ENCODE measurements at places on chromosomes 7 and 10.
A peak's percentile ranks its signal among the peaks of the same experiment; 100 is the strongest.

GRCh38 chr10:131928248-131929095, 27.7 kb downstream of the PPP2R2D start:
- DNase-seq, result peak; percentile 56

DNA sequence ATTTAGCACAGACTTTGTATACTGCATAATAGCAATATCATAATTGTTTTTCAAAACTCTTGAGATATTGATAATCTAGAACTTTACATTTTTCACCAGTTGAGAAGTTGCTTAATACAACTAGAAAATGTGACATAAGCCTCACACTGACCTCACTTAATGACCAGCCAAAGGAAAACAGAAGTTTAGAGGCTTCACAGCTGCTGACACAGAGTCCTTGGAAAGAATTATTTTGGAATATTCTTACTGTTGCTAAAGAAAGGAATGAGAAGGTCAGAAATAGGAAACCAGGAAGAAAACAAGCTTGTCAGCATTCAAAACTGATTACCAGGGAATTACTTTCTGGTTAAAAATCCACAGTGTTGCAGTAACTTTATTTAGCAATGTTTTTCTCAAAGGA, 35.5 kb upstream of the WASL start:
- DNase-seq, result no peak

- DNase-seq, result no peak
These were observed 336.8 kb upstream of the IGFBP3 start for GRCh38 chr7:46257761-46258448.

DNA sequence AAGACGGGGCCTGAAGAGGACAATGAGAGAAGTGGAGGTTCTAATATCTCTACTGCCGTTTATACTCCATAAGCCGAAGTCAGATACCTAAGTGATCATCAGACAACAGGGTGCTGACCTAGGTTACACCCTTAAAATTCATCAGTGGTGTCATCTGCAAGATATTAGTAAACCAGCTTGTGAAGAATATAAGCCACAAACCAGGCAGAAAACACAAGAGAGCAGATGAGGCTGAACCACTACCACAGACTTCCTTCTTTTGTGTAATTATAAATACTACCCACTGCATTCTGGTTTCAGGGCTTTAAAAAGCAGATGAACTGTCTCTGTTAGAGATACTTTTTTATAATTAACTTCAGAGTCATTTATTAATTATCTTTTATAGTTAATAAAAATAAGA, 69.0 kb upstream of the LRRC17 start:
- no peak for DNase-seq

- no peak for DNase-seq
These were observed 86.6 kb upstream of the MACROH2A2 start for GRCh38 chr10:69965919-69966662.

DNA sequence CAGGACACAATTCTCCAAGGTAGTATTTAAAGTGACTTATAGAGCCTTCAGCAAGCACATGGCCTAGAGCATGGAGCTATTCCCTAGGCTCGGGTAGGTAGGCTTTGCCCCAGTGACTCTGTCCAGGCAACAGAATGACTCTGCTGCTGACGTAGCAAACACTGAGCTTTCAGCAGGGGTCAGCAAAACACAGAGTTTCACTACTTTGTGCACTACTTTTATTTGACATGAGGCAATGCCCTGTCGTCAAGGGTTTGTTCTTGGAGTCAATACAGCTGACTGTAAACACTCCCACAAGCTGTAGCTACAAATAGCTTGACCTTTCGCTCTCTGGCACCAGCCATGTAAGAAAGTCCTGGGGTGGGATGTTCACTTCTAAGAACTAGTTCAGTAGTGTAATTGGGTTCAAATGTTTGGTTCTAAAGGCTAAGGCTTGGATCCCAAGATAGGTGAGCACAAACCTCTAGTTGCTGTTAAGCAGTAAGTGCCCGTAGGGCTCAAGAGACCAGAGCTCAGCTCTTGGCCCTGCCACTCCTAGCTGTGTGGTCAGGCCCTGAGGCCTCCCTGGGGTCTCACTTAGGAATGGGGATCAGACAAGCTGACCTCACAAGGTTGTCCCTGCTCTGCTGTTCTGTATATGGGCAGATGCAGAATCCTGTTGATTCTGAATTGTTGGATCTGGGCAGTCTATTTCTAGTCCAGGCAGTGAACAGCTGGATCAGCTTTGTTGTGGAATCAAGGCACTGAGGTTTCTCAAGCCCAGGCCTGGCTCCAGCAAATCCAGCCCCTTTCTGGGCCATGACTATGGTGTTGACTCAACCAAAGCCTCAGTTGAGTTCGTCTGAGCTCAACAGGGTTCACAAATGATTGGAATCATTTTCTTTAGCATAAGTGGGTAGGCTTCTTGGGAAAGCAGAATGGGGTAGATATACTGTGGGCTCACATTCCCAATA, 10.7 kb downstream of the NODAL start:
- DNase-seq, result no peak

- DNase-seq, result no peak
These were observed 37.3 kb downstream of the SND1 start for GRCh38 chr7:127689194-127689772.

- DNase-seq, result no peak
These were observed 770.8 kb downstream of the ANKRD7 start for GRCh38 chr7:118995350-118995749.

GRCh38 chr10:80158598-80159127, 26.1 kb downstream of the PLAC9 start:
- DNase-seq, result no peak

GRCh38 chr10:78802431-78802830, 266.3 kb upstream of the ZMIZ1 start:
- no peak for DNase-seq

DNA sequence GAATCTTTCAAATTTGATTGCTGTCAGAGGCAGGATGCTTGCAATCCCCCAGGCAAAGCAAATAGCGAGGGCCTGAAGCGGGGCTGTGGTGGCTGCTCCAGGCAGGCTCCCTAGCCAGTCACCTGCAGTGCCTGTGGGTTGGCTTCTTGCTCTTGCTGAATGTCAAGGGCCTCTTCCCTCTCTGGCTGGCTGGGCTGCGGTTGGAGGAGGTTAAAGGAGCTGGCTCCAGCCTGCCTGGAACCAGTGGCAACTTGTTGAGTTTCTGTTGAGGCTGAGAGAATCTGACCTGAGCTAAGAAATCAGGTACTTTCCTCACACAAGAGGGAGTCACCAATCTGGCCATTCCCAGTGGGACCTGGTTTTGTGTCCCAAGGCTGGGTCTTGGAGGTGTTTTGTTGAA, 134.7 kb downstream of the TMEM178B start:
- no peak for DNase-seq

DNA sequence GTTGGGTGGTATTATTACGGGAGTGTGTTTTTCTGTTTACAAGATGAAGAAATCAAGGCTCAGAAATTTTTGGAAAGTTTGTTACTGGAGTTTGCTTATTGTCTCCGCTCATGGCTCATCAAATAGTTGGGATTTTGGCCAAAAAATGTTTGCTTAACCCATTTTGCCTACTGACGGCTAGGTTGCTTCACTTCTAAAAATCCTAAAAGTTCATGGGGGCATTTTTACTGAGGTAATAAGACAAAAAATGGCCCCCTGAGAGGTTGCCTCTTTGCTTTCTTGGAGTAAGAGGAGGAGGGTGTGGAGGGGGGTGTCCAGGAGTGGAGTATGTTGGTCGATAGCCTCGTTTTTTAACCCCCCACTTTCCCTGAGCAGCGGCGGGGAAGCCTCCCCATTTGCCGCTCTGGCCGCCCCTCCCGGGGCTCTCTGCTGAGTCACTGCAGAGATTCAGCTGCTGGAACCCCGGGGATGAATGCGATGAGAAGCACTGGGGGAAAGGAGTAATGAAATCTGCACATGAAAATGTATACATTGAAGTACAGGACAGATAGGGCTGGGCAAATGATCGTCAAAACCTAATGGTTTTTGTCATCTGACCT, 1.5 kb downstream of the MEST start:
- DNase-seq, result no peak

DNA sequence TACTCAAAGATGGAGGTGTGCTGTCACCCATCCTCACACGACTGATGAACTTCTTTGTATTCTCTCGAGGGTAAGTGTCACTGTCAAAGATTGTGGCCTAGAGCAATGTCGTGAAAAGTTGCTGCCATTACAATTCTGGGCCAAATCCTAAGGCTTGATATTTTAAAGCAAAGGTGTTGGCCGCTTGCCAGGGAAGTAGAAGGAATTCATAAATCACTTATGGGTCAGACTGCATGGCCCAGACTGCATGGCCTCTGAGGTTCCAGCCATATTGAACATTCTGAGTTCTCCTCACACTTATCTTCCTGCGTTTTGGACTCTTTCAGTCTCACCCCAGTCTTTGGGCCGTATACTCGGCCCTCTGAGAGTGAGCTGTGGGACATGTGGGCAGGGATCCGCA, 8.6 kb downstream of the MEST start:
- DNase-seq, result no peak

GRCh38 chr10:110444004-110444337, 53.7 kb upstream of the DUSP5 start:
- no peak for DNase-seq

DNA sequence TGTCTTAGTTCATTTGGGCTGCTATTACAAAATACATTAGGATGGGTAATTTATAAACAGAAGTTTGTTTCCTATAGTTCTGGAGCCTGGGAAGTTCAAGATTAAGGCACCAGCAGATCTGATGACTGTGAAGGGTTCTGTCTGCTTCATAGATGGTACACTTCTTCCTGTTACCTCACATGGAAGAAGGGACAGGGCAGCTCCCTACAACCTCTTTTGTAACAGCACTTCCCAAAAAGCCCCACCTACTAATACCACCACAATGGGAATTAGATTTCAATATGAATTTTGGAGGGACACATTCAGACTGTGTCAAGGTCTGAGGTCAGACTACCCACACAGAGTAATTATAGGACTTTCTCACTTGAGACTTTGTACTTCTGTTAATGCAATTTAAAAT, 260.3 kb downstream of the ARHGAP12 start:
- no peak for DNase-seq

DNA sequence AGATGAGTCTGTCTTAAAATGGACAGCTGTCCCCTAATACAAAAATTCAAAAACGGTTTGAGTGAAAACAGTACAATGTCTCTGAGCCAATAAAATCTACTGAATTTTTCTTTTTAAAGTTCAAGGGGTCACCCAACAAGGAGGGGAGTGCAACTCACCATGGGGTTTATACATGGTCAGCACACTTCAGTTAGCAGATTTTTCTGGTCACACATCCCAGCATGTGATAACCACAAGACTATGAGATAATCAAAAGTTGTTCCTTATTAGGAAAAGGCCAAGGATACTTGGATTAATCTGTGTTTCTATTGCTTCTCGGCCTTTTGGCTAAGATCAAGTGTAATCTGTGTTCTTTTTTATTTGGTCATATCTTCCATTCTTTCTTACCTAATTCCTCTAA, 31.6 kb downstream of the ABCB5 start:
- DNase-seq, result no peak

DNA sequence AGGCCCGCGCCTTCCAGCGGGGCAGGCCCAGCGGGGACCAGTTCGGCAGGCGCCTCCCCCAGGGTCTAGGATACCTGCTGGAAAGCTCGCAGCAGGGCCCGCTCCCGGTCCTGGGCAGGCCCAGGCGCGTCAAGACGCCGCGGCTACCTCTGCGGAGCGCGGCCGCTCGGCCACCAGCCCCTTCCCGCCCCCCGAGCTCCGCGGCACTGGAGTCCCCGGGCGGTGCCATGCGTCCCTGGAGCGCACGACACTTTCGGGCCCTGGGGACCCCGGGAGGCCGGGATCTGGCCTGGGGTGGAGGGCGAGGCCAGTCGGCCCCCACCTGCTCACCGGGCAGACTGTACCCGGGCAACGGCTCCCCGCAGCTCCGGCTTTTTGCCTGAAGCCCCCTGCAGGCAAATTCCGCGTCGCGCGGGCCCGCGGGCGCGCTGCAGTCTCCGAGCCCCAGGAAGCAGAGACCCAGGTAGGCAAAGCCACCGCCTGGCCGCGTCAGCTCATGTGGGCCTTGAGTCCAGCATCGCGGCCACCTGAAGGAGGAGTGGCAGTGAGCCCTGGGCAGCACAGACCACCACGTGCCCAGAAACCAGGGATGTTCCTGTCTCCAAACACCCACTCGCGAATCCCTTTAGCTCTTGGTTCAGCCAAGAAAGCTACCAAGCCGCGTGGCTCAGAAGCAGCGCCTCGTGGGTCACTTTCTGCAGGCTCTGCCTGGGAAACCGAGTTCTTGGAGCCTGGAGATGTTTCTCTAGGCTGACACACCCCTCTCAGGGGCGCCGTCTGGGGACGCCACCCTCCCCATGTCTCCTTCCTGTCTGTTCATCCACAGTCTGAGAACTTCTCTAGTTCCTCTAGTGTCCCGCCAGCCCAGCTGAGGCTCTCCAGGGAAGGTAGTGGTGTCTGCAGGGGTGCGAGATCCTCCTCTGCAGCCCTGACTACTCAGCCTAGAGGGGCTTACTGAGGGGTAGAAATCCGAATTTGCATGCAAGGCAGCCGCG, 46.1 kb upstream of the APBB1IP start:
- DNase-seq, result no peak

DNA sequence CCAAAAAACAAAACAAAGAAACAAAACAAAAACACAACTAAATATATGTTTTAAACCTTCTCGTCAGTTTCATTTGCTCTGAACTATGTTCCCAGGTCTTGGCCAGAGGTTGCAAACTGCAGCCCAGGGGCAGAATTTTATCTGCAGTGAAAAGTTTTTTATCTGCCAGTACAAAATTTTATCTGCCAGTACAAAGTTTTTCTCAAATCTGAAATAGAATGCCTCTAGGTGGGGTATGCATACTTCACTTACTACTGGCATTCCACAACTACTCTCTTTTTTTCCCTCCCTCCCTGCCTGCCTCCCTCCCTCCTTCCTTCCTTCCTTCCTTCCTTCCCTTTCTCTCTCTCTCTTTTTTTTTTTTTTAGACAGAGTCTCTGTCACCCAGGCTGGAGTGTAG, 9.4 kb upstream of the CLDN3 start:
- DNase-seq, result no peak

GRCh38 chr7:138889582-138890498, 91.3 kb downstream of the KIAA1549 start:
- no peak for DNase-seq

DNA sequence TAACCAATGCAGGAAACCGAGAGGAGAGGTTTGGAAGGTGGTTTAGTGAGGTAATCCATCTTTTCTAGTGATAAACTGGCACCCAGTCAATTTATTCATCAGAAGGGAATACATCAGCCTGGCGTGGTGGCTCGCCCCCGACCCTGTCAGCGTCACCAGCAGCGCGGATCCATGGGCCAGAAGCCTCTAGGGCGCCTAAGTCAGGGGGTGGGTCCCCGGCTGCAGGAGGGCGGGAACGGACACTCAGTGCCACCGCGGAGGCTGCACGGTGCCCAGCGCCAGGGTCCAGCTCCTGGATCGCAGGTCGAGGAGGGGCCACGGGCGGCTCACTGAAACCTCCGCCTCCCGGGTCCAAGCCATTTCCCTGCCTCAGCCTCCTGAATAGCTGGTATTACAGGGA, 866 bp upstream of the ANKRD30A start:
- no peak for DNase-seq

GRCh38 chr10:49615721-49616120, 1.9 kb downstream of the CHAT start:
- no peak for DNase-seq

GRCh38 chr7:33903791-33904680, 1.3 kb upstream of the BMPER start:
- DNase-seq, result no peak

DNA sequence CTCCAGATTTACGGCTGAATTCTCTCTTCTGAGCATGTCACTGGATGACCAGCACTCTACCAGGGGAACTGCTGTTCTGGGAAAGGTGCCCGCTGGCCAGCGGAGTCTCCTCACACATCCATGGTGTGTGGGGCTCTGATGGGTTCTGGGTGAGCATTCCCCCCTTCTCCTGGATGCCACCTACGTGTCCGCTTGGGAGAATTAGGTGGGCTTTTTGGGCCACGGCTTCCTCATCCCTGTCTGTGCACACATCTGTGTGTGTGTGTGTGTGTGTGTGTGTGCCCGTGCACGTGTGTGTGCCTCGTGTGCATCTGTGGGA, 163.0 kb downstream of the DNAJB6 start:
- DNase-seq, result no peak
